ENCODE measurements at places on chromosomes 12 and 14.

DNA sequence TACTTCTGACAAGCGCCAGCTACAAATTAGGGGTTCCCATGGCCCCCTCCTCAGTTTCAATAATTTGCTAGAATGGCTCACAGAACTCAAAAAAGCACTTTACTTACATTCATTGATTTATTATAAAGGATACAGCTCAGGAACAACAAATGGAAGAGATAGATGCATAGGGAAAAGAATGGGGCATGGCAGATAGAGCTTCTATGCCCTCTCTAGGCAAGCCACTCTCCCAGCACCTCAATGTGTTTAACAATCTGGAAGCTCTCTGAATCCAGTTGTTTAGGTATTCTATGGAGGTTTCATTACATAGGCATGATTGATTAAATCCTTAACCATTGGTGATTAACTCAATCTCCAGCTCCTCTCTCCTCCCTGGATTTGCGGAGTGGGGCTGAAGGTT, 184.5 kb upstream of the DAAM1 start:
- no peaks in the 10 kb centered on the region for H3K36me3 ChIP-seq
- no peak overlapping the region for H3K27ac ChIP-seq
- H3K4me1 ChIP-seq: no peaks in the 10 kb centered on the region
- no peak overlapping the region for H3K4me3 ChIP-seq

DNA sequence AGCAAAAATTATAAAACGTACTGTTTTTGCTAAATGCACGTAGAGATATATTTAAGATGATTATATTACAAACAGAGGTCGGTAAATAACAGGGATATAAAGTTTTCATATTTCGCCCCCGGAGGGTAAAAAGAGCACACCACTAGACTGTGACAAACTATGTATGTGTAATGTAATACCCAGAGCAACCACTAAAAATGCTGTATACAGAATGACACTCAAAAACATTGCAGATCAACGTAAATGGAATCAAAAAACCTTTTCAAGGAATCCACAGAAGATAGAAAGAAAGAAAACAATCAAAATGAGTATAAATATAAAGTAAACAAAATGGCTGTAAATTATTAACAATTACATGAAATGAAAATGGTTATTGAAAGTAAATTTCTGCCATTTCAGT, 37.6 kb upstream of the PRB4 start:
- DNase-seq: no peak
- H3K4me1 ChIP-seq: no peaks in the 10 kb centered on the region
- H3K27me3 ChIP-seq: no peaks in the 10 kb centered on the region
- no peak overlapping the region for H3K4me3 ChIP-seq

DNA sequence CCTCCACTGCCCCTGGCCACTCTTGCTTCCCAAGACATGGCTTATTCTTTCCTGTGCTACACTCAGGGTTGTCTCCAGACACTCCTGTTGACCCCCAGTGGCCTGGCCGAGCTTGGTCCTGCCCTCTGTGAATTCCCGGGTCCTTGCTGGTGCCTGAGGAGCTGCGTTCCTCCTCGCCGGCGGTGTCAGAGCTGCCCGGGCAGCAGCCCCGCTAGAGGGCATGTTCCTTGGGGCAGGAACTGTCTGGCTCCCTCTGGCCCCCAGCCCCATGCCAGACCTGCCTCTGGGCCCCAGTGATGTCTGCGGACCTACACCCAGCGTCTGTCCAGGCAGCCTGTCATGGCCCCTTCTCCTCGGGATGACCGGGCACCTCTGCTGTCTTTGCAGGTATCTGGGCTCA, 68.4 kb downstream of the AACS start:
- no peaks in the 10 kb centered on the region for H3K36me3 ChIP-seq
- no peak for DNase-seq
- H3K4me1 ChIP-seq: no peaks in the 10 kb centered on the region

DNA sequence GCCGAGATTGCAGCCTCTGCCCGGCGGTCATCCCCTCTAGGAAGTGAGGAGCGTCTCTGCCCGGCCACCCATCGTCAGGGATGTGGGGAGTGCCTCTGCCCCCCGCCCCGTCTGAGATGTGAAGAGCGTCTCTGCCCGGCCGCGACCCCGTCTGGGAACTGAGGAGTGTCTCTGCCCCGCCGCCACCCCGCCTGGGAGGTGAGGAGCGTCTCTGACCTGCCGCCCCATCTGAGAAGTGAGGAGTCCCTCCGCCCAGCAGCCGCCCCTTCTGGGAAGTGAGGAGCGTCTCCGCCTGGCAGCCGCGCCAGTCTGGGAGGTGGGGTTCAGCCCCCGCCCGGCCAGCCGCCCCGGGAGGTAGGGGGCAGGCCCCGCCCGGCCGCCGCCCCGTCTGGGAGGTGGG, 544.0 kb downstream of the CCER1 start:
- H3K27ac ChIP-seq: no peak overlapping the region
- no peaks in the 10 kb centered on the region for H3K27me3 ChIP-seq
- DNase-seq: no peak
- no peak overlapping the region for H3K4me3 ChIP-seq
- no peaks in the 10 kb centered on the region for H3K36me3 ChIP-seq
- no peaks in the 10 kb centered on the region for H3K4me1 ChIP-seq
